ENCODE measurements at places on chromosomes 2 and 18.

DNA sequence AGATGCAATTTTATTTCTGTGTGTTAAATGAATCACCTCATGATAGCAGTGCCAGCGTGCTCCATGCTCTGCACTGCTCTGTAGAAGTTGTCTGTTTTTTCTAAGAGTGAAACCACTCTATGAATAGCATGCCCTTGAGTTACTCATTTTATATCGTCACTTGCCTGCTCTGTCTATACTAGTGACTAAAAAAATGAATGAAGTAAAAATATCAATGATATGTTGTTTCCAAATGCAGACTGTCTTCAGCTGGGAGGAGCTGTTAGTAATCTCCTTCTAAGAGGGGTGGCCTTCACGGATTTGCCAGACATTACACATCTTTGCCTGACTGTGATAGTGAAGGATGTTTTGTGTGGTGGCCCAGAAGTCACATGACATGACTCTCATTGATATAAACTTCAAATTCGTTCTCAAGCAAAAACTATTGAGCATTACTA is 852.1 kb downstream of the CNTNAP5 start:
- DNase-seq = no peak

DNA sequence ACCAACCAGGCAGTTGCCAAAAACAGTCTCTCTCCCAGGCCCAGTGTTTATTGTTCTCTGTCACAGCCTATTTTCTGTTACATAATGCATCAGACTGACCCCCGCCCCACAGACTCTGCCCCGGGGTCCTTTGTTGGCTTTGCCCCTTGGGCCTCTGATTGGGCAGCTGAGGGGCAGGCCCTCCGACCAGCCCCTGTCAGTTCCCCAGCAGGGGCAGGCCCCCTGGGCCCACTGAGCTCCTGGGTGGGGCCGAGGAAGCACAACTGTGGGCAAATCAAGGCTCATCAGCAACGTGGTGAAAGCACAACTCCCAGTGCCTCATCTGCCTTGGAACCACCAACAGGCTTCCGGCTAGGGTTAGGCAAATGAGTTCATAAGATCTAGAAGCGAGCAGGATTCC is 160.1 kb upstream of the MYCN start:
- no peak for DNase-seq

GRCh38 chr2:206000776-206001175 is 85.2 kb downstream of the INO80D start:
- DNase-seq = no peak

- no peak for DNase-seq
These were observed 180.2 kb upstream of the KLHL29 start for GRCh38 chr2:23204685-23205242.

GRCh38 chr2:237874585-237875161 is 15.2 kb downstream of the RAMP1 start:
- DNase-seq = no peak

GRCh38 chr2:60496956-60497355 is 56.5 kb downstream of the BCL11A start:
- DNase-seq = no peak

DNA sequence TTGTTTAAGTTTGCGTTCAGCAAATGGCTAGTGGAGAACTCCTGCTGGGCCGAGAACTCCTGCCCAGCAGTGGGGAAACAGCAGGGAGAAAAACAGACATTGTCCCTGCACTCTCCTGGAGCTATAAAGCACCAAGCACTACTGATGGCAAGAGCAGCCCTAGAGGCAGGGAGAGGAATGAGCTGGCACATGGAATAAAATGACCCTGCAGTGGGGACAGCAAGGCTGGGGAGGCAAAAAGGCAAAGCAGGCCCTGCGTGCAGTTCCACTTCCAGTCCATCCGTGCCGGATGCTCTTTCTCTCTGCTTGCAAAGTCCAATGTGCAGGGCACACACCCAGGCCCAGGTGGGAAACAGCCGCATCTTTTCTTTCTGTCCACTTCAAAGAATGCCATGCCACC is 415.5 kb downstream of the LRATD1 start:
- no peak for DNase-seq

DNA sequence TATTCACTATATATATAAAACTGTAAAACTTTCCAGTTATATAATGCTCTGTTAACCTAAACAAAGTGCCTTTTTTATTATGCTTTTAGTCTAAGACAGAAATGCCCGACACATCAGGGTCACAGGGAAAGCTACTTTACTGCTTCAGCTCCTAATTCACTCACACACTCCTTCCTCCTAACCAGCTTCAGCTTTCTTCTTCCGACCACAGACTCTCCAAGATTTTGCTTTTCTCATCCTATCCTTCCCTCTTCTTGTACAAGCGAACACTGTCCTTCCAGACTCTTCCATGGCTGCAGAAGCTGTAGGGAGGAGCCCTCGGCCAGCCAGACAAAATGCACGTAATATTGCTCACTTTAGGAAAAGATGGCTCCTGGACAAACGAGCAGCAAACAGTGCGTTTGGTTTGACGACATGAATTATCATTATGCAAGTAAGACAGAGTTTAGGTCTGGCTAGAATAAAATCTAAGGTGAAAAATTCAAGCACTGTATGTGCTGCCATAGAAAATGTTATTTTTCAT is 47.5 kb upstream of the HNRNPA3 start:
- DNase-seq = peak; percentile 59

DNA sequence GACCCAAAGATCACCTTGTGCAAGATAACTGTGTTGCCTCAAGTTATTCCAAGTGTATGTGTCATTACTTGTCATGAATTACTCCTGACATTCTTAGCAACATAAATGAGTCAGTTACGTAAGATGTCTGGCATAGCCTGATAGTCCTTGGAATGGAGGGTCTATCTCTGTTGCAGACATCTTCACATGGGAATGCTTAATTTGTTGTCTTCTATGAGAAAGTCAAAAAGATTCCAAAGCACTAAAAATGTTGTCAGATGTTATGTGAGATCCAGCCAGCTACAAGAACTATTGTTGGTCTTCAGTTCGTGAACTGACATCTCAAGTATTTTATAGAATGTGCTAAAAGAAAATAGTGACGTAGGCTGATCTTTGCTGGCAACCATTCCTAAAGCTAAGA is 178.2 kb upstream of the RASGRP3 start:
- no peak for DNase-seq

DNA sequence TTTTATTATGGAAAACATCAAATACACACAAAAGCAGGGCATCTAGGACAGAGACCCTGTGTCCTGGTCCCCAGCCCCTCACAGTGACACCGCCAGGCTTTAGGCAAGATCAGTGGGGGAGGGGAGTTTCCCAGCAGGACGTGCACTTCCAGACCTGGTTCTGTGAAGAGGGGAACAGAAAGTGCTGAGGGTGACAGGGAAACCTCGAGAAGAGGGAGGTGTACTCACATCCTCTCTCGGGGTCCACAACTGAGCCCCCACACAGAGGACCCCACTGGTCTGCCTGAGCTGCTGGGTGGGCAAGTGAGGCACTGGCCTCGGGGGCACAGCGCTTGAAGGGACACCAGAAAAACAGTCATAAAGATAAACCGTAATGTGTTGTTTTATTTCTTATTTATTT is 4.4 kb upstream of the GPR35 start:
- DNase-seq = no peak

DNA sequence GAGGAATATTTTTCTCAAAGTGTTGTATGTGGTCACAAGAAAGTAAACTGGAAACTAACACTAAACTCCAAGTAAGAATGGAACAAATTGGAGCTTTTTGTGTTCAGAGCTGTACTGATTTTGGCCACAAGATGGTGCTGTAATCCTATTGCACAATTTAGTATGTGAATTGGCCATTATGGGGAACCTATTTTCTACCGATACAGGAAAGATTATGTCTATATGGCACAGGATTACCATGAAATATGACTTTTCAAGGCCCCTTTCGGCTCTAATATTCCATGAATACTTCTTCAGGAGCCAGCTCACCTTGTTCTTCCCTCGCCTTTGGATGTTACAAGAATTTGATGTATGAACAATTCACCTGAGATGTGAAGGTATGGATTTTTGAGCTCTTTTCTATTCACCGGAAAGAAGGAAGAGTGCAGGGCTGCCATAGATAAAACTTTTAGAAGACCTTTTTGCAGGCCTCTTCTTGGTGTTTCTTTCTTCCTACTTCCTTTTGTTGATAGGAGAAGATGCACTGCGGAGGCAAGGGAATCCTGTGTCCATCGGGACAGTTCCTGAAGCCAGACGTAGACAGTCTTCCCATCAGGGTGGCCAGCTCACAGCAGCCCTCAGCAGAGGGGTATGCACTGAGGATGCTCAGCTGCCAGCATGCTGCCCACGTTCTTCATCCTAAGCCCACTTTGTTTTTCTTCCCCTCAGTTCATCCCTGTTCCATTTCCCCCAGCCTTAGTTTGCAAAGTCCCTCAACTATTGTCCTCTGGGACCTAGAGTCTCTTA is 13.3 kb downstream of the MRPL44 start:
- DNase-seq = no peak

DNA sequence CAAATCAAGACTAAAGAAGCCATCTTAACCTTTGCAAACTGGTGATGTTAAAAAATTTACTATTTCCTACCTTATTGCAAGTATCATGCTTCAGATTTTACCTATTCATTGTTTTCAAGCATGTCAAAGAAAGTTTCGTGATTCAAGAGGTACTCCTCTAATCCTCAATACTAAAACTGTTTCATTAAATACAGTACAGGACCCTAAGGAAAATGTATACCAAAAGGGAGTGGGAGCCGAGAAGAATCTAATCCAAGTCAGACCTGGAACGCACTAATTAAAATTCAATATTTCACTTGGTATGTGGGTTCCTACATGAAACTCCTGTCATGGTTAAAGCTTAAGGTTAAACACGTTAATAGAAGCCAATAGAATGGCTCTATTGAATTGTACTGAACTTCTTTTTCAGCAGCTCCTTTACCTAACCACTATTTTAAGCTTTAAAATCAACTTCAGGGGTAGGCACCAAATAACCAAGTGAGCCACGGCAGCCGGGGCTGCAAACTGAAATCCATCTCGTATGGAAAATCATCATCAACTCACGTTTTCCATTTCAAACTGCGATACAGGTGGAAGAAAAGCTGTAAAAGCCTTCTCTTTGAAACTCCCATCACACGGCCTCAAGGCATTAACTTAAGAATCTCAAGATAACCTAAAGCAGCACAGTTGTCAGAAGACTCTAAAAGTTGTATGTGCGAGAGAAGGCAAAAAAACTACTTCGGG is 188.8 kb downstream of the ZEB2 start:
- DNase-seq = no peak

- no peak for DNase-seq
These were observed 37.5 kb upstream of the NEB start for GRCh38 chr2:151771599-151772358.

GRCh38 chr2:105865222-105865913 is 120.7 kb downstream of the NCK2 start:
- DNase-seq = no peak

DNA sequence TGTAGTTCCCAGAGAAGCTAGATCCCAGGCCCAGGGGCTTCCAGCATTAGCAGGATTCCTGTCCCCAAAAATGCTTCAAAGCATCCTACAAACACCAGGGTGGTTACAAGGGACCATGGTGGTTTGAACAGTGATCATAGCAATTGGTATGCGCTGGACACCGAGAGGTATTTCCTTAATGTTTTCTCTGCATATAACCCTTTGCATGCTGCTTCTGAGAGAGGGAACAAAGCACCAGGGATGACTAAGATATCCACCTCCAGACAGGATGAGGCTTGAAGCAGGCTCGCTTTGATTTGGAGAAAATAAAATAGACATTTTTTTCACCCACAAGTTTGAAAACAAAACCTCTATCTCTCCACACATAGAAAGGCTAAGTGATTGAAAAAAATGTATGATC is 50.5 kb upstream of the TSPYL6 start:
- DNase-seq = no peak

GRCh38 chr2:100821255-100821910 is 1.4 kb downstream of the NPAS2 start:
- no peak for DNase-seq

GRCh38 chr18:424071-424661 is 76.3 kb downstream of the COLEC12 start:
- no peak for DNase-seq

- DNase-seq = no peak
These were observed 222.4 kb upstream of the OSR1 start for GRCh38 chr2:19580830-19581229.

GRCh38 chr2:96894151-96894531 is 24.3 kb upstream of the SEMA4C start:
- DNase-seq = no peak

DNA sequence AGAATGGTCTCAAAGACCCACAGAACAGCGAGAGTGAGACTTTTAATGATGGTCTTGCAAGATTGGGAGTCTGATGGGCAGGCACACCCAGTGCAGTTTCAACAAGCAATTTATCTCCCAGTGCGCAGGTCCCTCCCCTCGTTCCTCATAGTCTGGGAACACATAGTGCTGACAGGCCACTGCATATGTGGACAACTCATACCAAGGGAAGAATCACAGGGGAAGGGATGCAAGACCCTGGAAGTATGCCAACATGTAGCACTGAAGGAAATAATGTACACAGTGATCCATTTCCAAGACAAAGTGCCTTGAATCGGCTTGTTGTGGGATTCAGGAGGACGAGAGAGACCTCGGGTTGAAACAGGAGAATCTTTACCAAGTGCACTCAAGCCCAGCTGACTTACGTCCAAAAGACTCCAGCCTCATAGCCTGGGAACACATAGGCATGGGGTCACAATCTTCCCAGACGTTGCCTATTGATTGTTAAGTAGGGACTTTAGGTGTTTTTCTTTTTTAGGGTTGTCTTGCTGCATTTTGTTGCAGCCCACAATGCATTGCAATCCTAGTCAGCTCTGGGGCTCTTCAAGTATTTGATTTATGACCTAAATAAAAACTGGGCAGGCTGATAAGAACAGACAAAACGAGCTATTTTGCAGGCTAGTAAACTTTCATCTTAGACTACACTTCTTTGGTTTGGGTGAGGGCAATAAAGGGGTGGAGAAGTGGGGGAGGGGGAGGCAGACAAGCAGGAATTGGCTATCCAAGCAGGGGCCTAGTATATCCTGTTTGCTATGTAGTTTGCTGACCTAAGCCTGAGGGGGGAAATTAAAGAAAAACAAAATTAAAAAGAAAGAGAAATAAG is 24.7 kb upstream of the SERPINB5 start:
- no peak for DNase-seq

DNA sequence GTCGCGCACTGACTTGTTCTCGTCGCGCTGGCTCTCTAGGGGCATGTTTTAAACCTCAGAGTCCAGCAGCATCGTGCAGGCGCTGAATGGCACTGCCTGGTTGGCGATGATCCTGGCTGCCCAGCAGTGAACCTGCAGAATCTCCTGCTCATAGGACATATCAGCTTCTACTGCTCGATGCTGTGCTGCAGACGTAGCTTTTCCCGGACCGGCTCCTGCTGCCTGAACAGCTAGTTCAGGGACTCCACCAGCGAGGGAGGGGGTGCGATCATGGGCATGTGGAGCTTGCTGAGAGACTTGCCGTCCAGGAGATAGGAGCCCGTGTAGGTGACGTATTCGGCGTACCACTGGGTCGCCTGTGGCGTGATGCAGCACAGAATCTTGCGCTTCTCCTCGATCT is 890.0 kb upstream of the LRRTM1 start:
- no peak for DNase-seq

GRCh38 chr2:68776124-68776523 is 41.5 kb downstream of the ARHGAP25 start:
- no peak for DNase-seq

GRCh38 chr2:15348045-15348444 is 213.1 kb downstream of the NBAS start:
- no peak for DNase-seq

Data from anterior cingulate cortex (tissue), 58 donors.